ENCODE measurements at places on chromosomes 3 and 15.

GRCh38 chr15:26082221-26083109 is 219.3 kb upstream of the ATP10A start:
- peak; percentile 83 for DNase-seq

- DNase-seq: no peak
Observed at GRCh38 chr3:72082186-72082715, 297.3 kb upstream of the PROK2 start.

DNA sequence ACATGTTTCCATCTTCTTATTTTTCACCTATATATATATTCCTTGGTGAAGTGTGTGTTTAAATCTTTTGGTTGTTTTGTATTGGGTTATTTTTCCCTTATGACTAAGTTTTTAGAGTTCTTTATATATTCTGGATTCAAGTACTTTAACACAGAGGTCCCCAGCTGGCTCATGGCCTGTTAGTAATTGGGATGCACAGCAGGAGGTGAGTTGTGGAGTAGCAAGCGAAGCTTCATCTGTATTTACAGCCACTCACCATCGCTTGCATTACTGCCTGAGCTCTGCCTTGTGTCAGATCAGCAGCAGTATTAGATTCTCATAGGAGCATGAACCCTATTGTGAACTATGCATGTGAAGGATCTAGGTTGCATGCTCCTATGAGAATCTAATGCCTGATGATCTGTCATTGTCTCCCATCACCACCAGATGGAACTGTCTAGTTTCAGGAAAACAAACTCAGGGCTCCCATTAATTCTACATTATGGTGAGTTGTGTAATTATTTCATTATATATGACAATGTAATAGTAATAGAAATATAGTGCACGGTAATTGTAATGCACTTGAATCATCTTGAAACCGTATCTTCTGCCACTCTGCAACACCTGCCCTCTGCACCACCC is 151.6 kb downstream of the RSRC1 start:
- DNase-seq: no peak

- DNase-seq: no peak
Observed at GRCh38 chr3:16334909-16335308, 69.9 kb downstream of the OXNAD1 start.

- no peak for DNase-seq
Observed at GRCh38 chr3:146968204-146968651, 363.1 kb upstream of the PLSCR5 start.

GRCh38 chr3:106103383-106103782 is 234.6 kb upstream of the CBLB start:
- no peak for DNase-seq

DNA sequence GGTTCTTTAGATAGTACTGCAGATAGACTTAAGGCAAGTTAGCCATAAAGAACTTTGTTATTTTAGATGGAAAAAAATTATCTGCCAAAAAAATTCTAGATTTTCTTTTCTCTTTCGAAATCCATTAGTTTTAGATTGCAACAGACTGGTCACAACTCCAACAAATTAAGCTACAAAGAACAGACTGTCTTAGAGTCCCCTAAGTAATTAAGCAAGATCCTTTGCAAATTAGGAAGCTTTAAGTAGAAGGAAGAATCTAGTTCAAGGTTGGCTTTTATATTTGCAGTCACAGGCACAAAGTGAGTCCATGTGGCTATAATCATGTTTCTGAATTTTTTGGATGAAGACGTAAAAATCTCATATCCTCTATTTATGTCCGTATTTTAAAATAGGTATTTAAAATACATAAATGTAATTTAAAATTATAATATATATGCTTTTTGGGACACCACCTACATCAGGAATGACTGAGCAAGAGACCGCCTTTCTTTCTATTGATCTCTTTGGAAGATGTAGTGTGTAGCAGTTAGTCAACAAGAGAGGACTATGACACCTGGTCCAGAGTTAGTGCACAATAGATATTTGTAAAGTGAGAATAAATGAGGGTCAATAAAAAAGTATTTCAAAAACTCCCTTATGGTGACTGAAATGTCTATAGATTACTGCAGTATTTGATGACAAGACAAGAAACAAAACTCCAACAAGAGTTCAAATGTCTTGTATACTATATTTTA is 34.4 kb downstream of the TMEM45A start:
- no peak for DNase-seq

- DNase-seq: no peak
Observed at GRCh38 chr3:155362808-155363689, 69.6 kb upstream of the STRIT1 start.

GRCh38 chr15:34621675-34622074 is 38.2 kb upstream of the GOLGA8B start:
- DNase-seq: no peak

- DNase-seq: no peak
Observed at GRCh38 chr15:79204886-79205675, 77.4 kb upstream of the ANKRD34C start.

DNA sequence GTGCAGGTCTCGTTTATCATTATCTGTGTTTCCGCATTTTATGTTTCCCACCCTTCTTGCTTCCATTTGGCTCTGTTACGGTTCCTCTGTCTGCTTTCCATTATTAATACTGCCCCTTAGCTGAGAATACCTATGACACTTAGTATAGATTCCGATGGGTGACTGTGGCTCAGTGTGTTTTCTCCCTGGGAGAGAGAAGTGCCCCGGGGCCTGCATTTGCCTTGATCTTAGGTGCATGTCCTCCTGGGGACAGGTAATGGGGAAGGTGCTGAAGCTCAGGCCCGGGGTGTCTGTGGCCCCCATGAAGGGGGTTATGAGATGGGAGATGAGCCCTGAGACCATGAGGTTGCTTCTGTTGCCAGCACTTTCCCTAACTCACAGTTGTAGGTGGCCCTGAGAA is 43.4 kb upstream of the PCSK6 start:
- DNase-seq: no peak

GRCh38 chr3:98561727-98562521 is 30.1 kb downstream of the GPR15 start:
- DNase-seq: no peak

GRCh38 chr3:149307435-149307783 is 26.0 kb downstream of the TM4SF18 start:
- no peak for DNase-seq

DNA sequence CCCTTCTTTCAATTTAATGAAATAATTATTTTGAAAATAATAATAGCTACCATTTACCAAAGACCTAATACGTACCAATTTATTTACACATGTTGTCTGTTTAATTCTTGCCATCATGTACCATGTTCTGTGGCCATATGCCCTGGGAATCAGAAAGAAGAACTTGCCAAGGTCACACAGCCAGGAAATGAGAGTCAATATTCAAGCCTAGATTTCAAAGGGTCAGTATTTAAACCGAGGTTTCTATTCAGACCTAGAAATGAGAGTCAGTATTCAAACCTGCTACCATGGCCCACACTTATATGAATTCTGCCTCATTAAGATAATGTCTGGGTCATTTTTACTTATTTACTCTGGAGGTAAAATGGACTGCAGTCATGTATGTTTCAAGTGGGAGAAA is 103.6 kb upstream of the TBL1XR1 start:
- DNase-seq: no peak

- DNase-seq: no peak
Observed at GRCh38 chr3:13016721-13017255, 56.4 kb downstream of the IQSEC1 start.

DNA sequence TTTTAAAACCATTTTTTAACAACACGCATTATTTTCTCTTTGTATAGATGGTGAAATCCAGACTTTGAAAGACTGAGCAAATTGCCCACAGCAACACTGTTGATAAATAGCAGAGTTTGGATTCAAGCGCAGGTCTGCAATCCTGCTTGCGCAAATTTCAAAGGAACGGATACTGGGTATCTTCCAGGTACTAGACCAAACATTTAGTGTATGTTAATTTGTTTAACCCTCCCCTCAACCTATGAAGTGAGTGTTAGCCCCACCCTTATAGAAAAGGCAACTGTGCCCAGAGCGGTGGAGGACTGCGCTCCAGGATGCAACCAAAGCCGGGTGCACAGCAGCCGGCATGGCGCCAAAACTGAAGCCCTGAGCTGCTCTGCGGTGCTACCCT is 103.8 kb downstream of the CPN2 start:
- DNase-seq: no peak

DNA sequence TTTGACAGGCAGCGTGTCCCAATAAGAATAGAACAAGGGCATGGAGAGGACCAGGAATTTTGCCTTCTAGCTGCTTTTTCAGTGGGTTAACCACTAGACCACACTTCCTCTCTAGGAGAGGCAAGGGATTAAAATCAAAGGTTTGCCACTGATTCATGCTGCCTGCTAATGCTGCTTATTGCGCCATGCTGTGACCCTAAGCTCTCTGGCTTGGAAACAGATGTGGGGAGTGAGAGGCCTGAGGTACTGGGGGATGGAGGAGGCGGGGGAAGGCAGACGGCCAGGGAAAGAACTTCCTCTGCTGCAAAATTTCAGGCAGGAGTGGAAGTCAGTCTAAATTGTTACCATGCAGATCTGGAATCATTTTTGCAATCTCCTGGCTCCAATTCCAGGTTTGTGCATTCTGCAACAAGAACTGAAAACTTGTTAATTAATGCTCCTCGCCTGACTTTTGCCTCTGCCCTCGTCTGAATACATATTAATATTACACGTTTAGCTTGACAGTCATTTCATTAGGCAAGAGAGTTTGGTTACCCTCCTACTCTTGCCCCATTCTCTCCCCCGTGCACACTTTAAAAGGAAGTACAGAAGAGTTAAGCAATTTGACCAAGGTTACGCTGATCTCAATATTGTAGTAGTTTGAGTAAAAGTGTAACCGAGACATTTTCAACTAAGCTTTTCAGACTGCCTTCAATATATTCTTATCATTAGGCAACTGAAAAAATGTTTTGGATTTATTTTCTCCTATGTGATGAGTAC is 121.7 kb upstream of the SPRED1 start:
- no peak for DNase-seq

- DNase-seq: no peak
Observed at GRCh38 chr3:70856414-70857162, 544.1 kb upstream of the MDFIC2 start.

GRCh38 chr15:86690566-86690965 is 610.9 kb downstream of the AGBL1 start:
- DNase-seq: no peak

DNA sequence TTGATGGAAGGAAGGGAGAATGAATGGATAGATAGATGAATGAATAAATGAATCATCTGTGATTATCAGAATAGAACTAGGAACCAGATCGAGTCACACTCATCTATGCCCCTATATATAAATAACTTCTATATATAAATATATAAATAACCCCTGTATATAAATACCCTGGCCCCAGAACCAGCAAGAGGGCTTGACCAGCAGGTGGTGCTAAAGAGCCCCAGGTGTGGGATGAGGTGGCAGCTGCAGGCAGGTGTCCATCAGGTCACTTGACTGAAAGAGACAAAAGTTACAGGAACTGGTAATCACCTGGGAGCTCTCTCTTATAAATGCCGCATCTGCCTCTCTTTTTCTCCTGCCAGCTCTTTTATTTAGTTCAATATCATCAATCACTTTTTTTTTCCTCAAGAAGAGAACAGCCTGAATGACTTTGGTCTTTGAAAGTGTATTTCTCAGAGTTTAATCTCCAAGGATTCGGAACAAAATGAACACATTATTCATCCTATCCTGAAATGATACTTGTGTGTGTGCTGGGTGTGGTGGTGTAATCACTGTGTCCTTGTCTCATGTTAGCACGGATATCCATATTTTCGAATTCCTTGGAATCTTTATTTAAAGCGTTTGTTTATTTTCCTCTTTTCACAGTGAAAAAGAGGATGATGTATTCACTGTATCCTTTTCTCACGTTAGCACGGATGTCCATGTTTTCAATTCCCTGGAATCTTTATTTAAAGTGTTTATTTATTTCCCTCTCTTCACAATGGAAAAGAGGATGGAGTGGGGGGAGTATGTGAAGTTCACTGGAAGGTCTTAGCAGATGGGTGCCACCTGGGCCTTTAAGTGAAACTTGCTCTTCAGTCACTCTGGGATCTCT is 35.4 kb upstream of the ATG7 start:
- peak; percentile 71 for DNase-seq

- no peak for DNase-seq
Observed at GRCh38 chr15:81575436-81576123, 201.6 kb upstream of the TMC3 start.

DNA sequence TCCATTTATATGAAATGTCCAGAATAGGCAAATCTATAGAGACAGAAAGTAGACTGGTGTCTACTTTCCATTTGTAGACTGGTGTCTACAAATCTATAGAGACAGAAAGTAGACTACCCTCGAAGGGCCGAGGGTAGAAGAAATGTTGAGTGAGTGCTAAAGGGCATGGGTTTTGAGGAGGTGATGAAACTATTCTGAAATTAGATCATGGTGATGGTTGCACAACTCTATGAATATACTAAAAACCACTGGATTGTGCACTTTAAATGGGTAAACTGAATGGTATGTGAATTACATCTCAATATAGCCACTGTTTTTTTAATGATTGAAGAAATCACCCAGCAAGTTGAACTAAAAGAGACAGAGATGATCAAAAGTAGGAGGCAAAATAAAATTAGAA is 27.9 kb downstream of the TP53BP1 start:
- DNase-seq: no peak

- no peak for DNase-seq
Observed at GRCh38 chr15:34014556-34014955, 24.4 kb downstream of the AVEN start.

DNA sequence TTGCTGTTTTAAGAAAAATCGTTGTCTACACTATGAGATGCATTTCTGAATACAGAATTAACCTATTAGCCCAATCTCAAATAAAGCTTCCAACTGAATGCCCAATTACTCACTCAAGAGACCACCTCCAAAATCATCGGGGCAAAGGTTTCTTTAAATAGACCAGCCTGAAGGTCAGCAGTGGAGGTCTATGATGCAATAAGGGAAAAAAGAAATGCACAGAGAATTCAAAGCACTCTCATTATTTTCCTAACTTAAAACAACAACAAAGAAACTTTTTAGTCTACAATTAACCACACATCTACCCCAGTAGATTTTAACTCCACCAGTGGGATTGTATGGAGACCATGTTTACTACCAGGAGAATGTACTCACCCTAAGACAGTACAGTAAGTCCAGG is 657.7 kb upstream of the CCDC54 start:
- DNase-seq: no peak
